ENCODE measurements at places on chromosomes 7 and 10. TPM values are rescaled to one million over a fixed set of nuclear protein-coding genes. Genes with fewer than 3 reads are reported as not detected.

DNA sequence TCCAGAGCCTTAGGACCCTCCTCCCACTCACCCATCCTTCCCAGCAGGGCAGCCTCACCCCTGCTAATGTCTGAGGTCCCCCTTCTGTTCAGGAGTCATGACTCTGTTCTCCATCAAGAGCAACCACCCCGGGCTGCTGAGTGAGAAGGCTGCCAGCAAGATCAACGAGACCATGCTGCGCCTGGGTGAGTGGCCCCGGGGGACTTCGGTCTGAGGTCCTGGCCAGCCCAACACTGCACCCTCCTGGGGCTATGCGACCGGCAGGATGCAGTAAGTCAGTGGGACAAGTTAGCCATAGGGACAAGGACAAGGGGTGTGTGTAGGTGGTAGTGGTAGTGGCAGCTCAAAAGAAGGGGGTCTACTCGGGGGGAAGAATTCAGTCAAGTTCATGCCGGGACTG is 16.2 kb upstream of the AHCYL2 start:
- no peak for DNase-seq

DNA sequence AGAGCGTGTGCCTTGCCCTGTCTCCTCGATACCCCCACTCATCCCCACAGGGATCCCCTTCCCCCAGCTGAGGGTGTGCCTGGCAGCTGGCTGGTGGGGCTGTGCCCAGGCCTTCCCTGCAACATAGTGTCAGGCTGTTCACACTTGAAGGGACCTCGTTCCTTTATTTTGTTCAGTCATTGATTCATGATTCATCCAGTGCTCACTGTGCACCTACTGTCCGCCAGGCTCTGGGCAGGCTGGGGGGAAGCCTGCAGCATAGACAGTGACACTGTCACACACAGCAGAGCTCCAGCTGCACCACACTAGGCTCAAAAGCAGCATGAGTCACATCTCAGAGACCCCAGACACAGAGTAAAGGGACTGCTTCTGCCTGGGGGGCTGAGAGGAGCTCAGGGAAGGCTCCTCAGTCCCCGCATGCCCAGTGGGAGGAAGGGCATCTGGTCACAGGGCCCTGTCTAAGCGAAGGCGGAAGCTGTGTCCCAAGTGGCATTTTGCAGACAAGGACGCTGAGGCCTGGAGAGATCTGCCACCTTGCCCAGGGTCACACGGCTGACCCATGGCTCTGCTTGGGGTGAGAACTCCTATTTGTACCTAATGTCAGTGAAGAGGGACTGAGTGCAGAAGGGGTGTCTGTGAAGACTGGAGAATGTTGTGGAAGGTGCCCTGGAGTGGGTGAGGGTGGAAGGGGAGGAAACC is 27.9 kb downstream of the CDH23 start:
- no peak for DNase-seq

DNA sequence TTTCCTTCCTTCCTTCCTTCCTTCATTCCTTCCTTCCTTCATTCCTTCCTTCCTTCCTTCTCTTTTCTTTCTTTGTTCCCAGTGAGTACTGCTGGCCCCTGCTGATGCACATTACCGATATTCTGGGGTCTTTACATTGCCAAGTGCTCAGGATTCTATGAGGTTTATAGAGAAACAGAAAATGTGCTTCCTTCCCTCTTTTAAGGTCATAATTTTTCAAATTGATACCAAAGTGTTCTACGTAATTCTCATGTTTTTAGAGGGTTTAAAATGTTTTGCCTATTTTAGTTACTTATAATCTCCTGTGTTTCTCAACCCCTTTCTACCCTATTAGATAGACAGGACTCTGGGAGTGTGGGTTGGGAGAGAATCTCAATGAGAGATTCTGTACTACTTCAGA is 291.2 kb downstream of the HDAC9 start:
- DNase-seq = no peak

DNA sequence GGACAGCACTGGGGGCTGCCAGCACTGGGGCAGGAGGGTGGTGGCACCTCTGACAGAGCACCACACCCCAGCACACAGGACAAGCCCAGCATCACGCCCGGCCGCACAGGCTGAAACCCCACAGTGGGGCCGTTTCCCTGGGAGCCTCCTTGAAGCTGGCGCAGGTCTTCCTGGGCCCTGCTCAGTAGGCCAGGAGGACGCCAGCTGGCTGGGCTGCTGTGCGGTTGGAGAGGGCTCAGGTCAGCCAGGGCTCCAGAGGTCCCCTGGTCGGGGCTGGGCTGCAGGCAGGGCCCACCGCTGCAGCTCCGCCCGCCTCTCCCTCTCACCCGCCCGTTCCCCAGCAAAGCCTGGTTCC is 137.3 kb downstream of the TCERG1L start:
- DNase-seq = no peak

- DNase-seq = no peak
Measured at GRCh38 chr7:27433581-27433980, 191.0 kb downstream of the EVX1 start.

- no peak for DNase-seq
Measured at GRCh38 chr10:8987712-8988111, 933.2 kb downstream of the GATA3 start.

GRCh38 chr7:155987681-155988235 is 175.5 kb upstream of the SHH start:
- DNase-seq = no peak

DNA sequence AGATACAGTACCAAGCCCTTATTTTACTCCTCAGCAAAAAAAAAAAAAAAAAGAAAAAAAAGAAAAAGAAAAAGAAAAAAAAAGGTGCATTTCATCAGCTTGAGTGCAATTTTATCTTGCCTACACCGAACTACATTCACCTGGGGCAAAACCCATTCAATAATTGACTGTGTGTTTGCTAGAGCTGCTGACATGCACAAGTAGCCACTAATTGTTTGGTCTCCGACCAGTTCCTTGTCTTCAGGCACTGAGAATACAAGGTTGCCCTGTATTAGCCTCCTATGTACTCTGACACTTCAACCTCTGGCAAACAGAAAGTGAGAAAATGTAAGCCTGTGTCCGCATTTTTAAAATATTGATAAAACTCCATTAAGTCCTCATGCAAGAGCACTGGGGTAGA is 1579.4 kb upstream of the LRRTM3 start:
- DNase-seq = no peak

- no peak for DNase-seq
Measured at GRCh38 chr10:112295853-112296830, 12.9 kb downstream of the TECTB start.

DNA sequence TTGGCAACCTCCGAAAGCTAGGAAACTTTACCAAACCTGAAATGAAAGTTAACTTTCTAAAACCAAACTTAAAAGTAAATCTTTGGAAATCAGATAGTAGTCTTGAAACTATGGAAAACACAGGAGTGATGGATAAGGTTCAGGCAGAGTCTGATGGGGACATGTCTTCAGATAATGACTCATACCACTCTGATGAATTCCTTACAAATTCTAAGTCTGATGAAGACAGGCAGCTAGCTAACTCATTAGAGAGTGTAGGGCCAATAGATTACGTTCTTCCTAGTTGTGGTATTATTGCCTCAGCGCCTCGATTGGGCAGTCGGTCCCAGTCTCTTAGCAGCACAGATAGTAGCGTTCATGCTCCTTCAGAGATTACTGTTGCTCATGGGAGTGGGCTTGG is 45.9 kb downstream of the MCMBP start:
- DNase-seq = no peak

DNA sequence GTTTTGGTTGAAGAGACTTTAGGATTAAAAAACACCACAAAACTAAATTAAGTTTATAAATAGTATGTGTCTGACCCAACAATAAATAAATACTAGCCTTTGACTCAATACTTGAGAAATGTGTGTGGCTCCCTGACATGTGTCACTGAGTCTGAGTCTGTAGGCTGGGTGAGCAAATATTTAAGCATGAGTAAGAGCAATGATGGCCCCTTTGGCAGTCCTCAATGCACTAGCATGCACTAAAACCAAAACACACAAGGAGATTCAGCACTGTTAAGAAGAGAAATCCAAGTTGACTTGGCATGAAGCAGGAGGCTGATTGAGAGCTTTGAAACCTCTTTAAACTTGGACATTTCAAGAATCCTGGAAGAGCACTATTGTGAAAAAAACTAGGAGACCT is 37.1 kb downstream of the CCDC71L start:
- no peak for DNase-seq

DNA sequence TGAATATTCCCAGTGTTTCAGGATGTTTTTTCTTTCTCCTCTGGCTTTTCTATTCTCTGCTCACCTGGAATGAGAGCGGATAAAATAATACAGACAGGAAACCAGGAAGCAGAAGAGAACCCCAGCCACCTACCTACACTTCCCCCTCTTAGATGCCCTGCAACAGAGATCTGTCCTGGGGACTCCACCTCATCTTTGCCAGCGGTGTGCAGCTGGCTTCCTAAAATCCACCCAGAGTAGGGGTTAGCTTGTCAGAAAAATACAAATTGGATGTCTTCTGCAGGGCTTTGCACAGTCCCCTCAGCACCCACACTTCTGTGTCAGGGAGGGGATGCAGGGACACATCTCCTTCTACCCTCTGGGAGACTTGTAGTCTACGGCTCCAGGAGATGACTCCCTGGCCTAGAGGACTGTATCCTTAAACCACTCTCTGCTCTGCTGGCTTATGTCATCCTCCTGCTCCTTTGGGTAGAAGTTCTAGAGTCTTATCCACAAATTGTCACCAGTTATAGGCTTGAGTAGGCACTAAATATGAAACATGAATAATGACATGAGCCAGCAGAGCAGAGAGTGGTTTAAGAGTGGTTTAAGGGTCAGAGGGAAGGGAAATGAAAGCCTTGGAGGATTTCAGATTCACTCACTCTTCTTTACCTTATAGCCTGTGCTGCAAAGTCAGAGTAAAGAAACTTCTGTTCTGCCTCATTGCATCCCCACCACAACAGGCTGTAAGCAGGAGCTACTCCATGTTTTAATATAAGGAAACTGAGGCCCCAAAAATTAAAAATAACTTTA is 749.4 kb downstream of the AUTS2 start:
- no peak for DNase-seq

DNA sequence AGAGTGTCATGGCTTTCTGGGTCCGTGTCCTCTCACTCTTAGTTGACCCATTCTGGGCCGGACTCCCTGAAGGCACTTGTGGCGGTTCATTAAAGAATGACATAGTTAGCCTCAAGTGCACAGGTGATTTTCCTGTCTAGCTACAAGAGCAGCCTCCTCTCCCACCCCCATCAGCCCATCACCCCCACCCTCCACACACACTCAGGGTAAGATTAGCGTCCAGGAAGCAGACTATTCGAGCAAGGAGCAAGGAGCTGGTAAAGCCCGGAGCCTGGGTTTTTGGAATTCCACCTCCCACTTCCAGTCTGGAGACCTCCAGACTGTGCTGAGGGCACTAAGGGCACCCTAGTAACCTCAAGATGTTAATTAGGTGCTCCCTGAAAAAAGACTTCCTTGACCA is 39.5 kb downstream of the TACR2 start:
- DNase-seq = no peak

GRCh38 chr10:8767591-8767990 is 713.1 kb downstream of the GATA3 start:
- DNase-seq = no peak

DNA sequence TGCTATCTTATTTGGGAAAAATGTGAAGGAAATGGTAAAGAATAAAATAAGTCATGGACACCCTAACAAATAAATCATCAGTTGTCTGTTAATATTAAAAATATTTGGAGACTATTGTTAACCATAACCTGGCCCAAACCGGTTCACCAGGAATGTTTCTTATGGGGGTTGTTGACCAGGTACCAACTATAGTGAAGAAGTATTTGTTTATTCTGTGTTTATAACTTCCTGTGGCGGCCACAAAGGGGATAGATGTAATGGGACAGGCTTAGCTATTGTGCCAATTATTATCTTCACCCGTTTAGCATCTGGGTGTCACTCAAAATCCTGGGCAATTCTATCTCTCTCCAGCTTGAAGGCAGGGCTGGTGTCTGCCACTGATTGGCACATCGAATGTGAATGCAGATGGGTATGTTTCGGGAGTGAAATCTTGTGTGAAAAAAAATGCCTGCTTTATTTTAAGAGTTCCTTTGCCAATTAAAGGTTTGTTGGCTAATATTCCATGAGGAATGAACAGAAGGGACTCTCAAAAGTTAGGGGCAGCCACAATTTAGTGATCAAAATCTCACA is 500.9 kb downstream of the ARL4A start:
- no peak for DNase-seq

DNA sequence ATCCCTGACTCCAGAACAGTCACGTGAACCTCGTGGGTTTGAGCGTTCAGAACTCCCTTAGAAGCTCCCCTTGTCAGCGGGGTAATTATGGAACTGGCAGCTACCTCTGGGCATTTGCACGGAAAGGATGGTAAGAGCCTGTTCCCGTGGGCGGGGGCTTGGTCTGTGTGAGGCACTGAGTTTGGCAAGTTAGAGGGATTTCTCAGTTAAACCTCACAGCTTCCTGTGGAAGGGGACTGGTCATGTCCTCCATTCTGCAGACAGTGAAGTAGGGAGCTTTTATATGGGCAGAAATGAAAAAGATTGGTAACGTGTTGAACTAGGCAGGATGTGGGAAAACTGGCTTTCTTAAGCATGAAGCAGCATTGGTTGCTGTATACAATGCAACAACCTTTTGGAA is 16.0 kb downstream of the PALD1 start:
- no peak for DNase-seq

GRCh38 chr7:96495751-96496216 is 173.9 kb upstream of the SLC25A13 start:
- no peak for DNase-seq

- no peak for DNase-seq
Measured at GRCh38 chr7:31123321-31123720, 71.2 kb downstream of the ADCYAP1R1 start.

DNA sequence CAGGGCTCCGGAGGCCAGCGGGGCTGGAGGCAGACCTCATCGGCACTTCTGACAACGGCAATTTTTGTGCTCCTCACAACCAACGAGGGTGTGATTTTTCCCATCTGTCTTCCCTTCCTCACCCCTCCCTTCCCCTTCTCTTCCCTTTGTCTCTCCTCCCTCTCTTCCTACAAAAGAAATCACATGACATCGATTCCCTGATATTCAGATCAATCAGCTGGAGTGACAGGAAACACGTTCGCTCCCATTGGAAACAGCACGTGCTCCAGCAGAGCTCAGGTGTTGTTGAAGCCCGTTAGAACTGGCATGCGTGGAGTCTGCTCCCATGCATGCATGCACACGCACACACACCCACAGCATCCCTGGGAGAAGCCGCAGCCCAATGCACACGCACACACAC is 222.4 kb downstream of the PTPRN2 start:
- no peak for DNase-seq

The PRPF18 gene
- 36.7 TPM for total RNA-seq

The PTF1A gene
- 0.41 TPM for total RNA-seq

The TFEC gene
- total RNA-seq = 0.82 TPM

The TMEM270 gene
- not detected for total RNA-seq

The NYAP1 gene
- total RNA-seq = 55.0 TPM

The TMEM72 gene
- not detected for total RNA-seq

The CAMK2B gene
- 99.5 TPM for total RNA-seq

The GNAT3 gene
- total RNA-seq = not detected

The CPA2 gene
- total RNA-seq = not detected

The UMAD1 gene
- total RNA-seq = 7.3 TPM

The THAP5 gene
- 78.3 TPM for total RNA-seq
